Activated naive CD8-positive, alpha-beta T cell treated with anti-CD3 and anti-CD28 coated beads, Interleukin-2, amount 10 ng/mL, durations not matched to agents 7 days and 5 days (primary cell): ENCODE measurements at places on chromosomes 7 and 10. TPM values are rescaled to one million over a fixed set of nuclear protein-coding genes. Genes with fewer than 3 reads are reported as not detected.
A peak's percentile ranks its signal among the peaks of the same experiment; 100 is the strongest.

DNA sequence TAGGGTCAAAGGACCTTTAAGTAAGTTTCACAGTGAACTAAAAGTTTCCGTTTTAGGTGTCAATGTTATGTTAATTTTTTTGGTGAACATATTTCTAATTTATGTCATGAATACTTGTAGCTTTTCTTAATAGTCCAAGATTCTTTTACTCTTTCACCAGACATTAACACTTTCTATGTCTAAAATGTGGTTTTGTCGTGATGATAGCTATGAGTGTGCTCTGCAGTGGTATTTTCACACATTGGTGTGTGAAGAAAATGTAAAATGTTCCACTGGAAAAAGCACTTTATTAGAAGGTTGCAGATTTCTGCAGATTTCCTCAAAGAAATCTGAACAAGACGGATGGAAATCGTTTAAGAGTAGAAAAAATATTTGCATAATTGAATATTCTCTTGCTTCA lies 561.0 kb upstream of the ANKRD30A start:
- DNase-seq = no peak

DNA sequence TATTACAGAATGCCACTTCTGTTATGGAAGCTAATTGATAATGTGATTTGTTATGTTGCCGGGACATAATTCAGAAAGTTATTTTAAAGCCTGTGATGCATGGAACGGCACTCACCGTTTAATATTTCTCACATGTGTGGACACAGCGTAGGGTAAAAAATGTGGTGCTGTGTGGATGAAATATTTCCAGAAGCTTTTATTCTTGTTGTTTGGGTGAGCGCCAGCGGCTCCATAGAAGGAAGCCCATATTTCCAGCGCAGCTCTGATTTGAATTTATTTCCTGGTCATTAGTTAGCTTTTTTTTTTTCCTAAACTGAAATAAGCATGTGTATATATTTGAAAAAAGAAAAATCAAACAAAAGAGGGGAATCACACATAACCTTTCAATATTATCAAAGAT lies 20.2 kb upstream of the NKX6-2 start:
- DNase-seq = no peak

DNA sequence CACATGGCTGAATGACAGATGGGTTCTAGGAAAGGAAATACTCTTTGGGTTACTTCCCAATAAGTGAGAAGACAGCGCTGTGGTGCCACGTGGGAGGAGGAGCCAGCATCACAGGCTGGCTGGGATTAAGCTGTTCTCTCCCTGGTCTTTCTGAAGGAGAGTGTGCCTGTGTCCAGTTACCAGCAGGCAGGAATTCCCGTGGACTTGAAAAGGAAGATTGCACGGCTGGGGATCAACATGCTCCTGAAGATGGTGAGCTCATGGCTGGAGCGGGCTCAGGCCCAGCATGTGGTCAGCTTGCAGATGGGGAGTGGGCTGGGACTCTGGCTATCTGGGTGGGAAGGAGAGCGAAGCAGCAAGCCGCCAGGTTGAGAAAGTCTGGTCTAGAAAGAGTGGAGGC lies 8.1 kb downstream of the ADCK2 start:
- no peak for DNase-seq

- no peak for DNase-seq
Observed at GRCh38 chr10:93336110-93336509, 146.0 kb downstream of the MYOF start.

GRCh38 chr10:49008505-49009198 lies 69.0 kb upstream of the LRRC18 start:
- DNase-seq = no peak

Gene SCART1
- 5.7 TPM for total RNA-seq

Gene CNNM1
- total RNA-seq = 0.26 TPM

Gene NRP1
- 1.7 TPM for total RNA-seq

- peak; percentile 26 for DNase-seq
Observed at GRCh38 chr7:1671594-1672451, 1.7 kb downstream of the ELFN1 start.

Gene SCIN
- total RNA-seq = 0.69 TPM

Gene WNT8B
- 0.54 TPM for total RNA-seq

Gene AKR1C2
- total RNA-seq = not detected

DNA sequence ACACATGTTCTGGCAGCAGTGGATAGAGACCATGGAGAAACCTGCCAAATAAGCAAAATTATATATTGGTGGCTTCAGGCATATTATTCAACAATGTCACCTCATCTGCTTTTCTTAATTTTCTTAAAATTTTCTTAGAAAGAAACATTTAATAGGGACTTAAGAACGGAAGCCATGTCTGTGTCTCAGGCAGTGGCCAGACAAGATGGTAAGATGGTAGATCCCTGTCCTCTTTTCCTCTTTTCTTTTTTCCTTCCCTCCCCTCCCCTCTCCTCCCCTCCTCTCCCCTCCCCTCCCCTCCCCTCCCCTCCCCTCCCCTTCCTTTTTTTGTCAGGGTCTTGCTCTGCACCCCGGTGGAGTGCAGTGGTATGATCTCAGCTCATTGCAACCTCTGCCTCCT lies 24.2 kb upstream of the ICA1 start:
- DNase-seq = no peak

Gene COL28A1
- total RNA-seq = not detected

Gene SPACDR
- total RNA-seq = 5.9 TPM

DNA sequence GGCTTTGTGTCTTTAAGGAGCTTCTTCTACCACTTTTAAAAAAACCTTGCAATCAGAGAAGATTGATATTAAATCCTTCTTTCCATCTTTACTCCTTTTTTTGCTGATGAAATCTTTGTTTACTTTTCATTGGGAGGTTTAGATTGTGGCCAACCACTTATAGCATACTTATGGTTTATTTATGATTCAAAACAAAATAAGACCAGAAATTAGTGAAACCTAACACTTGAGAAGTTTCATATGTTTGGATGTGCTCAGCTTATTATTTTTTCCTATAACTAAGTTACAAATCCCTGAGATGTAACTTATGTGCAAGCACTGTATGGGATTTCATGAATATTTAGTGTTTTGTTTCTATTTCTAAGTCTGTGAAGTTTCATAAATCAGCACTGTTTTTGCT lies 13.5 kb upstream of the PRPS1L1 start:
- DNase-seq = no peak
